Left forelimb (tissue), 1 donor: ENCODE measurements at places on chromosomes 5 and 9.
A peak's percentile ranks its signal among the peaks of the same experiment; 100 is the strongest.

DNA sequence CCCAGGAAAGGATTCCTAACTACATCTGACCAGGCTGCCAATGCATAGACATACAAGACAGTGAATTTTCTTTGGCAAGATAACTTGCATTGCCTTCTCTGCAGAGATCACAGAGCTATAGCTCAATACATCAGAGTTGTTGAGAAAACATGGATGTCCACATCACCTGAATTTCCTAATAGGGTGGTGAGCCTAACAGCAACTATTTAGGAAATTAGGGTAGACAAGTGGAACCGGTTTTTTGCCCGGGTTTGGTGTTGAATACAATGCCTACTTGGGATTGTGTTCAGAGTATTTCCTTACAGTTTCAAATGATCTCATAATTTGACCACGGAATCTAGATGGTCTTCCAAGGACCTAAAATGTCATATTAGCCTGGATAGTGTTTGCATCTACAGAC lies 262.7 kb downstream of the KIF4B start:
- no peak for DNase-seq

- no peak for DNase-seq
These were observed 76.6 kb downstream of the ZNF618 start for GRCh38 chr9:113952676-113953075.

GRCh38 chr9:106066940-106067524 lies 372.7 kb downstream of the TMEM38B start:
- no peak for DNase-seq

DNA sequence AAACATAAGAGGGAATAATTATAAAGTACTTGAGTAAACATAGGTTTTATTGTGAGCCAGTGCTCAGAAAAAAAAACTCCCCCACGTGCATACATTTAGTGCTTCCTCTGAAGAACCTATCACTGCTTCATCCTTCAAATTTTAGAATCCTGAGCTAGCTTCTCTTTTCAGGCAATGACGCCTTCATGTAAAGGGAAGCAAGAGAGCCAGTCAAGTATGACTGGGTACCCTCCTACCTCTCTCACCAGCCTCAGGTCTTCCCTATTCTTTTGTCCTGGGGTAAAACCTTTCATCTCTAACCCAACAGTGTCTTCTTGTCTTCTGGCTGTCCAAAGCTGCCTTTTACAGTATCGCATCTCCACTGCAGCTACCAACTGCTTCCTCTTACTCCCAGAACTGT lies 32.0 kb downstream of the PLPP1 start:
- DNase-seq = no peak

DNA sequence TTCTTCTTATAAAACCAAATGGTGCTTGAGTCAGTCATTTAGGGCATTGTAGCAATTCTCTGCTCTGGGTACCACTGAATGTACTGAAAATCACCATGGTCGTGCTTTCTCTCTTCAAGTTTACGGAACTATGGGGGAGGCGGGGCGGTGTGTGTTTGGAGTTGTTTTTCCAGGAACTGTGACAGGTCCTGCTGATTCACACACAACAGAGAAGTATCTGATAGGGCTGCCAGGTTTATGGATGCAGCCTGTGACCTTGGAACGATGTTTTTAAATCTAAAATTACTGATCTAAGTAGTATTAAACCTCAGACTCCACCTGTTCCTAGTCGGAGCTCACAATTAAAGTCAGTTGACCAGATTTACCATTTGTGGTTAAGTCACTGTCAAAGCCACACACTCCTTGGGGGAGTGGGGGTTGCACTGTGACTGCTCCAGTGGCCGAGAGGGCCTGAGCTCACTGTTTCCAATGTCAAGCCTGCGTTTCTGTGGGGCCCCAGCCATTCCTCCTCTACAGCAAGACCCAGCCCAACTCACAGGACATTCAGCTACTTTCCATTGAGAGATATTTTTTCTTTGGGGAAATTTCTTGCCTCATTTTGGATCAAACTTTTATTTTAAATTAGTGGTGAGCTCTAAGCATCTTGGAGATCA lies 44.4 kb downstream of the GADD45G start:
- DNase-seq = no peak

- no peak for DNase-seq
These were observed 475.0 kb downstream of the CTNND2 start for GRCh38 chr5:11429254-11429653.

GRCh38 chr9:69188975-69189374 lies 14.9 kb downstream of the TJP2 start:
- no peak for DNase-seq

GRCh38 chr9:121541256-121541655 lies 41.6 kb upstream of the GGTA1 start:
- DNase-seq = peak; percentile 31

GRCh38 chr5:180910735-180911134 lies 11.8 kb downstream of the BTNL8 start:
- no peak for DNase-seq

GRCh38 chr9:30771760-30772159 lies 1612.7 kb upstream of the ACO1 start:
- DNase-seq = no peak

DNA sequence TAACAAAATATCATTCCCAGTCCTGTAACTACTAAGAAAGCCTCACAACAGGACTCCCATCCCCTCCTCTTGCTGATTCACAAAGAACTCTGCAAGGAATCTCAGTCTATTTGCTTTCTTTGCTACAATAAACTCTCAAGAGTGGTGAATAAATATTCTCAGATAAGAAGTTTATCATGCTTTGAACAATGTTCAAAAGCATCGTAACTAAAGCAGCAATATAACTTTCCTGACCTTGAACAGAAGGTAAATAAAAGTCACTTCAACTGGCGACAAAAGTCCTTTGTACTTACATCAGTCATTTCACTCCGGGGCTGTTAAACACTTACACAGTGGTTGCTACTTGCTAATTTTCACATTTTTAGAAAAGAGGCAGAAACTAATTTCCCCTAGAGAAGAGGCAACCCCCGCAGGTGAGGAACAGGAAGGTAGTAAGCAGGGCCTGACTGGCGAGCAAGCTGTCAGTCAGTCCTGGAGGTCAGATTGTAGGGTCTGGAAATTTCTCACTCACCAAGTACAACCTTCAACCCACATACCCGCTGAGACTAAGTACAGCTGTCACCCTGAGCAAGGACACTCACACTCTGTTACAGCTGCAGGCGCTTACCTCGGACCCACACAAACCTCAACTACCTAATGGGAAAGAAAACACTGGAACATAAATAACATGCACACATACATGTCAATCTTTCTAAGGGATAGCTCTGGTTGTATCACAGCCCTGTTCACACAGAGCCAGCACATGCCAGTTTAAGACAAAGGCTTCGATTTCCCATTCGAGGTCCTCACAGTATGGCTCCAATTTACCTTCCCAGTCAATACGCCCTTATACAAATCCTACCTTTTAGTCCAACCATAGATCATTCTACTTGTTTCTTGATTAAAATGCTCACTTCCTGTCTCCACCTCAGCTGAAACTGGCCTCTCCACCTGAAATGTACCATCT lies 104.6 kb upstream of the RETREG1 start:
- DNase-seq = no peak
